ENCODE measurements at places on chromosomes 4 and X.

- no peak for DNase-seq
Measured at GRCh38 chr4:54677416-54677815, 19.7 kb downstream of the KIT start.

DNA sequence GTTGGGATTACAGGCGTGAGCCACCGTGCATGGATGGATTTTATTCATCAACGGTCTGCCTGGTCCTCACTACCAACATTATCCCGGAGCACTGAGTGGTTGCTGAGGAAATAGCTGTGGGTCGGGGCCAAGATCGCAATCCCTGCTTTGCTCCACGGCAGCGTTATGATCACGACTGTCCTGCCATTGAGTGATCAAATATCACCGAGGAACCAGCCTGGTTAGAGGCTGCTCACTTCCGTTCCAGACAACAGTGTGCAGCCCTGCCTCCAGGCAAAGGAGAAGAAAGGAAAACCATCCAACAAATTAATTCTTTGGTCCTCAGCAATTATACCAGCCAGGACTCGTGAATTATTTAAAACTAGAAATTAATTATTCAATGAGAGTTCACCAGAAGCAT, 70.6 kb upstream of the TBL1X start:
- DNase-seq, result no peak

DNA sequence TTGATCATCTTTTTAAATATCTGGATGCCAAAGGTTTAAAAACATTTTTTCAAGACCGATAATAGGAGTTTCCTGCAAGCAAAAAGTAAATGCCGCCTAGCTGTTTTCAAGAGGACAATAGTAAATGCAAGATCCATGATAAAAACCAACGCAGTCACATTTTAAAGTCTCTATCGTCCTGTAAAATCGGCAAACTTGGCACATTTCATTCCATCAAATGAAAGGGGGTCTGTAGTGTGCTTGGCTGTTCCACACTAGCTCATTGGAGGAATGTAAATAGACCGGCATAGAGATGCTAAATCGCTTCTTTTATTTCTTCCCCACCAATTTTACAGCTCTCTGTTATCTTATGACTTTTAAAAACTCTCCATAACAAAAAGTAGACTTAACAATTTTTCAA, 202.2 kb downstream of the NLGN4X start:
- no peak for DNase-seq

GRCh38 chr4:78599931-78600375, 48.4 kb downstream of the ANXA3 start:
- no peak for DNase-seq

DNA sequence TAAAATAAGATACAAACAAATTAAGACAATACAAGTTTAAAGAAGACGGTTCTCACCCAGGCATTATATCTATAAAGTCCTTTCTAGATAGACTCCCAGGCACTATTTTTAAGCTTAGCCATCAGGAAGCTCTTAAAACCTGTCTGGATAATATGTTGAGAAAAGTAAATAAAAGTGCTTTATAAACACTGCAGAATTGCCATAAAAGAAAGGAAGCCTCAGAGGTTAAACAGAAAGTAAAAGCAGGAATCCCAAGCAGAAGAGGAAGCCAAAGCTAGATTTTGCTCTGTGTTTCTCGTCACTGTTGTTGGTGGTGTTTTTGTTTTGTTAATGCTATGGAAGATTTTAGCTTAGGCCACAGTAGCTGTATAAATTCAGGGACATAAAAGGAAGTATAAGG, 1267.3 kb downstream of the PCDH19 start:
- no peak for DNase-seq

- DNase-seq, result peak; percentile 82
Measured at GRCh38 chrX:68827848-68828624, 785 bp upstream of the EFNB1 start.

- peak; percentile 24 for DNase-seq
Measured at GRCh38 chrX:24479924-24480323, 14.8 kb downstream of the PDK3 start.

DNA sequence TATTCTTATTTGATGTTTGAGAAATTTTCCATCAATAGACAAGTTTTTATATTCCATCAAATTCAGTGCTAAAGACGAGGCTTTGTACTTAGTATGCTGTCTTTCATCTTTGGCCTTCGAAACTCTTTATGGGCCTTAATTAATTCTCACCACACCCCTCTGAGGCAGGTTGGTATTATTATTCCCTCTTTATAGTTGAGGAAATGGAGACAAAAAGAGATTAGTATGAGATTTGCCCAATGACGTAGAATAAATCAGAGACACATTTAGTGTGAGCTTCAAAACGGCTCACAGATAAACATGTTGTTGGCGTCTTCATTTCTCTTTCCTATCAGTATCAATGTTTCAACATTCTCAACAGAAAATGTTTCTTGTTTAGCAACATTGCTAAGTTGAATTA, 35.9 kb upstream of the PTPN13 start:
- no peak for DNase-seq

GRCh38 chr4:132860976-132861375, 288.1 kb upstream of the PCDH10 start:
- DNase-seq, result peak; percentile 83

- DNase-seq, result peak; percentile 13
Measured at GRCh38 chr4:27412613-27413012, 552.0 kb downstream of the STIM2 start.

- DNase-seq, result no peak
Measured at GRCh38 chr4:155889946-155890345, 13.6 kb upstream of the TDO2 start.

GRCh38 chrX:19281256-19281655, 62.5 kb upstream of the PDHA1 start:
- no peak for DNase-seq

DNA sequence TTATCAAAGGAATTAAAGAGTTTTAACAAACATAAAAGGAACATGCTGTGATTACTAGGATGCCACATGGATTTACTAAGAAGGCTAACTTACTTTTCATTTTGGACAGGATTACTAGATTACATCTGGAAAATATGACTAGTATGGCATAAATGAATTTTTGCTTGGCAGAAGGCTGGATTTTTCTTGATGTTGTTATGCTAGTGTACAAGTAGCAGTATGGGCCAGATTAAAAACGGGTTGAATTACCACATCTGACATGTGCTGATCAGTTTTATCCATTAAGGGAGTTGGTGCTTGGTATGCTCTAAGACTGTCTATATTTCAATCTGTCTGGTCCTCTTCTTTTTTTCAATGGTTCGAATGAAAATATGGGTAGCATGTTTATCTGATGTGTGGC, 70.5 kb downstream of the JADE1 start:
- DNase-seq, result no peak

DNA sequence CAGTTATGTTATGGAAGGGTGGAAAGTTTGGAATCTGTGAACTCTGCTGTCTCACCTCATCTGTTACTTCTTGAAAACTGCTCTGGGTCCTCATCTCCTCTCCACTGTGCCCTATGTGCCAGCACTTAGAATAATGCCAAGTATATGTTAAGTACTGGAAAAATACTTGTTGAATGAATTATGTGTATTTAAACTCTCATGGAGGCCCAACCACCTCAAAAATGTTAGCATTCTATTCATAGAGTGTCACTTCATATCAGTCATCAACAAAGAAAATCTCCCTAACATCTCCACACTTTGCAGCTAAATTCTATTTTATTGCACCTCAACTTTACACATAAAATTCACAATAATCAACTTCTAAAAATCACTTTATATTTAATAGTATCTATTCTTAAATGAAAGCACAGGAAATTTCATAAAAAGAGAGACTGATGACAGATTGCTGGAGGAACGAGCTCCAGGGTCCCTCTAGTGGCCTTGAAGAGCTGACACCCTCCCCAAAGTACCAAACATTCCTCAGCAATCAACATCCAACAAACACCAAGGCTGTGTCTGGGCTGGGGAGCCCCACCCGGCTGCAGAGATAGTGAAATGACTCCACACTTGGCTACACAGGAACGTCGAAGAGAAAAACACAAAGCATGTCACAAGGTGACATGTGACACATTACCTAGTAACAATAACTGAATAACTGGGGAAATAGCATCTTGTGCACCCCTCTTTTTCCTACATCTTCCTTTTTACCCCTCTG, 45.8 kb downstream of the SLC39A8 start:
- DNase-seq, result peak; percentile 60

- peak; percentile 25 for DNase-seq
Measured at GRCh38 chr4:89101256-89102161, 9.8 kb upstream of the TIGD2 start.

GRCh38 chrX:8049827-8050226, 121.2 kb downstream of the VCX2 start:
- no peak for DNase-seq

- DNase-seq, result no peak
Measured at GRCh38 chr4:144374065-144374464, 233.5 kb upstream of the GYPA start.

GRCh38 chrX:124555036-124555595, 208.8 kb downstream of the SH2D1A start:
- peak; percentile 91 for DNase-seq

DNA sequence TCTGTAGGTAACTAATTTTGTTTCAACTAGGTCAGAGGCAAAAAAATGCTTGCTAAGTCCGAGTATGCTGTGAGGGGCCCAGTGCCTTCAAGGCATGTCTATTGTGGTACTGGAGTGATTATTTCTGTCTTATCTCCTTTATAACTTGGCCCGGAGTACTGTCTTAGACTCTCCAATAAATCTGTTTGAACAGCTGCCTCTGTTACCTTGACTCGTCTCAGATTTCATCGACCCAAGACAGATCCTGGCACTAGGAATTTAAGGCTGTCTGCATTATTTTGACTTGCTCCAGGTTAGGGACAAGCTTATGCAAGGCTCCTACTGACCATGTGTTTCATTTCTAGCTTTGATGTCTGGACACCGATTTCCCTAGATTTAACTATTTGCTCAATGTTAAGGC, 41.1 kb upstream of the NKAP start:
- DNase-seq, result no peak

DNA sequence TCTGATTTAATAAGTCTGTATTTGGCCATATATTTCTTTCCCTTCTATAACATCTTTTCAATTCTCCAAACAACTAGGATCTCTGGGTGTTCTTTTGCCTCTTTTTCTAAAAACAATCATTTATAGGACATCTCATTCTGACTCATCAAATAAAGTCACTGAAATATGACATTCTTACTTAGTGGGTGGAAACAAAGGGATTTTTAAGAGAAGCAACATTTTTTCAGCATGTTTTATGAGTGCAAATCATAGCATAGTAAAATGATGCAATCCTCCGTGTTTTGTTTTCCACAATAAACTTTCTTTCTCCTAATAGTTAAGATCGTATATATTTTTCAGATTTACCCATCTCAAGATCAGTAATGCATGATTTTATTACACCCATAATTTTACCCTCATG, 179.8 kb downstream of the SPCS3 start:
- no peak for DNase-seq

DNA sequence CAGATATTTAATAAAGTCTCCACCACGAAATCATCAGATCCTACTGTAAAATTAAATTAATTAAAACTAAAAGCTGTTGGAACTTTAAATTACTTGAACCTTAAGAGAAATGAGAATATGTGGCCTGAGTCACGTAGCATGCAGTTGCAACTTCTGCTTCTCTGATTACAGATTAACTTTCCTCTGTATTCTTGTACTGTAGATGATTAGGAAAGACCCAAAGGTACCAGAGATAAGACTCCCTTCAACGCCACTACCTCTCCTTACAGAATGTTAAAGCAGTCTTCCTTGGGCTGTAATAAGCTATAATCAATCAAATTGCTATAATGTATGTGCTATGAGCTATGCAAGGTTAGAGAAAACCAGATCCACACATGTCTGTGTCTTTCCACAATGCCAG, 47.9 kb downstream of the FAM13A start:
- DNase-seq, result no peak

DNA sequence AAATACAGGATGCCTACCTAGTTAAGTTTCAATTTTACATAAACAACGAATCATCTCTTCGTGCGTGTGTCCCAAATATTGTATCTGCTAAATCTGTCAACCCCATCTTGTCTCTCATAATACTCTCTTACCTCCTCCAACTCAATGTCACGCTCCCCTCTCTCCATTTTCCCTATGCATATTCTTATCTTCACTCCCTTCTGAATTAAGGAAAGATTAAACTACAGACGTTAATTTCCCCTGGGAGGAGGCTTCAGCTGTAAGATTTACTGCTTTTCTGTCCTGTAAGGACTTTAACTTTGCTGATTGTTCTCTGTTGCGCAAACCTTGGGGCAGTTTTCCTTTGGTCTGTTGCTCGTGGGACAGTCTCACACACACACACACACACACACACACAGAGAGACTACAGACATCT, 455 bp upstream of the ABCB7 start:
- DNase-seq, result peak; percentile 0

GRCh38 chr4:128346054-128346716, 58.6 kb upstream of the PGRMC2 start:
- DNase-seq, result no peak

- DNase-seq, result no peak
Measured at GRCh38 chr4:95508421-95508820, 40.4 kb downstream of the UNC5C start.

DNA sequence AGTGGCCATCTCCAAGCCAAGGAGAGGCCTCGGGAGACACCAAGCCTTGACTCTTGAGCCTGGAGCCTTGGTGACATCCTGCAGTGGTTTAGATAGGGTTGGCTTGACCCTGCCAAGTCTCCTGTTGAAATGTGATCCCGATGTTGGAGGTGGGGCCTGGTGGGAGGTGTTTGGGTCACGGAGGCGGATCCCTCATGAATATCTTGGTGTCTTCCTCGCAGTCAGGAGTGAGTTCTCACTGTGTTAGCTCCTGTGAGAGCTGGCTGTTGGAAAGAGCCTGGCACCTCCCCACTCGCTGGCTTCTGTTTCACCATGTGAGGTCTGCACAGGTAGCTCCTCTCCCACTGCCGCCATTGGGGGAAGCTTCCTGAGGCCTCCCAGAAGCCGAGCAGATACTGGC, 38.8 kb downstream of the ADRA2C start:
- DNase-seq, result no peak

DNA sequence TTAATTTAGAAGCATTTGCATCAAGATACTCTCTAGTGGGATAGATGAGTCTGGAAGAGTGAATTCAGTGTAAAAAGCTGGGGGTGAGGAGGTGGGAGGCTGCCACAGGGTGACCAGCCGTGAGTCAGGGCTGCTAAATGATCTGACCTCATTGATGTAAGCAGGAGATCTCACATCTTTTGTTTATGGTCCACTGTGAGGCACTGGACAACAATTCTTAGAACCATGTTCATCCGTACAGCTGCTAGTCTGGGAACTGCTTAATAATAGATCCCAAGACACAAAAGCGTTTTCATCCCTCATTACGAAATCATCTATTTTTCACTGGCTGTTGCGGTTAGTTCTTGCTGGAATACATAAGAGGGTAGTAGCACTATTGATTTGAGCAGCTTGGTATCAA, 14.1 kb downstream of the KLF3 start:
- no peak for DNase-seq

DNA sequence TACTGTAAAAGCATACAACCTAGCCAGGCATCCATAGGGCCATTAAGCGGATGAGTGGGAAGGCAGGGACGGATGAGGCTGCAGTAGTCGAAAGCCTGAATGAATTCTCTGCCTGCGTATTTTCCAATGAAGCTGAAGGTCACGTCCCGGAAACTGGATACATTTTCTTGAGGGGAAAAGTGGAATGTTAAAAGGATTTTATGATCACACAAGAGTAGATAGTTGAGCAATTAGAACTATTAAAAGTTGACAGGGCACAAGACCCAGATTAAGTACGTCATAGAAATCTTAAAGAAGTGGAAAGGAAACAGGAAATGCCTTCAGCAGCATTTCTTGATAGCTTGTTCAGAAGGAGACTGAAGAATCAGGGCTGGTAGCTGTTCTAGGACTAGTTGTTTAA, 98.3 kb upstream of the CXXC4 start:
- no peak for DNase-seq

Measured in epithelial cell of esophagus (primary cell).